Neuronal stem cell (in vitro differentiated cells): ENCODE measurements at places on chromosomes 7 and 10.

DNA sequence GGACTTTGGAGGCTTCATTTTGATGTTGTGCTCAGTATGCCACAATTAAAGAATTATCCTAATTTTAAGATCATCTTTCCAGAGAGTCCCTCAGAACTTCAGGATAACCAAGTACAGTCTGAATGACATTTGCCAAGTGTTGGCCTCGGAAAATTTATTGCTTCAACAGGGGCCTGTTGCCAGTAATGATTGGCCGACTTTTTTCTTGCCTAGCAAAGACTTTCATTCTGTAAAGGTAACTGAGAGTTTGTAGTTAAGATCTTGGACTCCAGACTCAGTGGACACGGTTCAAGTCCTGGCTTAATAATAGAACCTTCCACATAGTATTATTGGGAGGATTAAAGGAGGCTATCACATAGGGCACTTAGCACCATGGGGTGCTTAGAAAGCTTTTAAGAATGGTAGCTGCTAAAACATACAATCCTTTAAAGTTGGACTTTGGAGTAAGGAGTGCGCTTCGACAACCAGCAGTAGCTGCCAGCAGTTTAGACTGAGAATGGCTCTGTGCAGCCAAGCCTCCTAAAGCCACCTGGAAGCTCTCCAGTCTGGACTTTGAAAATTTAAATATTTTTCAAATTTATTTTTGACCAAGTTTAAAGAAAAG is 90.0 kb downstream of the PLCE1 start:
- H3K27me3 ChIP-seq: no peaks in the 10 kb centered on the region
- H3K4me1 ChIP-seq: no peaks in the 10 kb centered on the region
- H3K27ac ChIP-seq: no peak overlapping the region
- no peak overlapping the region for H3K4me3 ChIP-seq
- no peaks in the 10 kb centered on the region for H3K36me3 ChIP-seq

DNA sequence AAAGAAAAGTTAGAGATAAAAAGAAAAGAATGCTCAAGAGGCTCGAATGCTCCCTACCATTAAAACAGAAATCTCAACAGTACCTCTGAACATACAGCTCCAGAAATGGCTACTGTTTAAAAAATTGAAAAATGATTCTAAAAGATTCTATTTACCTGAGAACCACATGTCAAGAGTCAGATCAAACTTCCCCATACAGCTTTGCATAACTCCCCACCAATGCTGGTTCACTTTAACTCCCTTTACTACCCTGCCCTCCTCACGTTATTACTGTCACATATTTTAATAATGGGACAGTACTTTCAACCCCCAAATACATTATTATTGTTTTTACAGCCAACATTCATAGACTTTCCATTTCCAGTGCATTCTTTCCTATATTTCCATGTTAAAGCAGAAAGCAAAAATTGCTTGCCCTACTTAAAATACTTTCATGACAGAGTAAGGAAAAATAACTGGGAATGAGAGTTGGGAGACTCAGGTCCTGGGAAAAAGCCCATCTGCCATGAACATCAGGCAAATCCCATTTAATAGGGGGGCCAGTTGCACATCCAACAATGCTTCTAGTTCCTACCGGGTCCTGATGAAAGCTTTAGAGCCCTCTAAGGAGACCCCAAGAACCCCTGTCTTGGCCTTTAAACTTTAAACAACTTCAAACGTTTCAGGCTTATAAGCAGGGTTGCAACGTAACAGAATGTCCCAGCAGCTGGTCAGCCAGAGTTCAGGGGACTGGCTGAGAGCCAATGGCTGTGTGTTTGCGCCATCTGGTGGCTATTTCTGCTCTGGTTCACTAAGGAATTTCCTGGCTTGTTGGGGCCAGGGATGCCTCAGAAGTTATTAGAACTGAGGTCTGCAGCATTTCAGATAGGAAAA is 247.4 kb downstream of the ELMO1 start:
- DNase-seq: peak; percentile 70
- H3K36me3 ChIP-seq: no peaks in the 10 kb centered on the region
- no peaks in the 10 kb centered on the region for H3K27me3 ChIP-seq
- no peak overlapping the region for H3K27ac ChIP-seq
- peaks cover 3% of the 10 kb centered on the region for H3K4me1 ChIP-seq
- no peak overlapping the region for H3K4me3 ChIP-seq

- peaks cover 10% of the 10 kb centered on the region for H3K36me3 ChIP-seq
- H3K27me3 ChIP-seq: no peaks in the 10 kb centered on the region
- no peak overlapping the region for H3K27ac ChIP-seq
- no peak for DNase-seq
Observed at GRCh38 chr10:42836771-42837468, 54.3 kb downstream of the BMS1 start.

DNA sequence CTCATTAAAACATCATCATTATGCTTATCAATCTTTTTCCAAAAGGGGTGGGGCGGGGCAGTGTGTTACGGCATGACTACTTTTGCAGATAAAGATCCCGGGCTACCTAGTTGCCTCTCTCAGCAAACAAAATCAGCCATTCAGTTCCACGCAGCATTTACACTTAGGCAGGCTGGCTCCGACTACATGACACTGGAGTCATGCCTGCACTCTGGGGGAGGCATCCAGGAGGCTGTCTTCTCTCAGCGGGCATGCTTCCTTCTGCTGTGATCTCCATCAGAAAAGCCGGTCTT is 193.9 kb upstream of the TCF7L2 start:
- H3K4me3 ChIP-seq: no peak overlapping the region
- H3K27ac ChIP-seq: no peak overlapping the region
- no peaks in the 10 kb centered on the region for H3K36me3 ChIP-seq
- H3K4me1 ChIP-seq: peaks cover 24% of the 10 kb centered on the region
- H3K27me3 ChIP-seq: no peaks in the 10 kb centered on the region
- DNase-seq: no peak

DNA sequence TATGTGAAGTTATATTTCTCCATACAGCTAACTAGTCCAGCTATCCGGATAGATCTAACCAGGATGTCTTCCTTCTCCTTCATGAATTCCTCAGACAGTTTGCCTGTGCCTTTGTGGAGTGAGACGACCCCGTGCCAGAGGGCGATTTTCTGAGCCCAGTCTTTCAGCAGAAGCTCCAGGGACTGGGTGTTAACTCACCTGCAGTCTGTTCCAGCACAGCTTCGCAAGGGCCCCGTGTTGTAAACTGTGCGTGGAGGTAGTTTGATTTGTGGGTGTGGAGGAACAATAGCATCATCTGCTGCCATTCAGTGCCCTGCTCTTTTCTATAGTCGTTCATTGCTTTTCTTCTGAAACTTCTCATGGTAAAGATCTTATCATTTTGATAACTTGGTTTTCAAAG is 103.8 kb downstream of the INPP5A start:
- no peak for DNase-seq
- no peak overlapping the region for H3K4me3 ChIP-seq
- peaks cover 1% of the 10 kb centered on the region for H3K4me1 ChIP-seq
- no peaks in the 10 kb centered on the region for H3K27me3 ChIP-seq
- H3K36me3 ChIP-seq: no peaks in the 10 kb centered on the region
- H3K27ac ChIP-seq: no peak overlapping the region

- H3K4me1 ChIP-seq: peaks cover 16% of the 10 kb centered on the region
- no peak overlapping the region for H3K27ac ChIP-seq
- H3K27me3 ChIP-seq: peaks cover 2% of the 10 kb centered on the region
- H3K36me3 ChIP-seq: no peaks in the 10 kb centered on the region
- no peak overlapping the region for H3K4me3 ChIP-seq
Observed at GRCh38 chr10:78462176-78462575, 428.5 kb downstream of the RPS24 start.

DNA sequence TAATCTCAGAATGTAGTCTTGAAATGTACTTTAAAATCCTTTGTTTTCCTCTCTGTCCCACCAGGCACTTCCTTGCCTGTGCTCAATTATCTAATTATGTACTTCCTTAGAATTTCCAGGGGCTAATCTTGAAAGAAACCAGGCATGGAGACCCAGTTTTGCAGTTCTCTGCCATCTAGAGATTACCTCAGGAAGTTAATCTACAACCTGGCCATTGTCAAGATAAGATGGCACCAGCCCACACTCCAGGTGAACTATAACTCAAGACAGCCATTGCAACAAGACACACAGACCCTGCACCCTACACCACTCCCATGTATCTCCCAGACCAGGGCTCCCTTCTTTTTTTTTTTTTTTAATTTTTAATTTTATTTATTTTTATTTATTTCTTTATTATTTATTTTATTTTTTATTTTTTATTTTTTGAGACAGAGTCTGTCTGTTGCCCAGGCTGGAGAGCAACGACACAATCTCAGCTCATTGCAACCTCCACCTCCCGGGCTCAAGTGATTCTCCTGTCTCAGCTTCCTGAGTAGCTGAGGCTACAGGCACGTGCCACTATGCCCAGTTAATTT is 85.9 kb upstream of the TRIM24 start:
- no peak for DNase-seq
- H3K4me1 ChIP-seq: no peaks in the 10 kb centered on the region
- H3K36me3 ChIP-seq: no peaks in the 10 kb centered on the region

DNA sequence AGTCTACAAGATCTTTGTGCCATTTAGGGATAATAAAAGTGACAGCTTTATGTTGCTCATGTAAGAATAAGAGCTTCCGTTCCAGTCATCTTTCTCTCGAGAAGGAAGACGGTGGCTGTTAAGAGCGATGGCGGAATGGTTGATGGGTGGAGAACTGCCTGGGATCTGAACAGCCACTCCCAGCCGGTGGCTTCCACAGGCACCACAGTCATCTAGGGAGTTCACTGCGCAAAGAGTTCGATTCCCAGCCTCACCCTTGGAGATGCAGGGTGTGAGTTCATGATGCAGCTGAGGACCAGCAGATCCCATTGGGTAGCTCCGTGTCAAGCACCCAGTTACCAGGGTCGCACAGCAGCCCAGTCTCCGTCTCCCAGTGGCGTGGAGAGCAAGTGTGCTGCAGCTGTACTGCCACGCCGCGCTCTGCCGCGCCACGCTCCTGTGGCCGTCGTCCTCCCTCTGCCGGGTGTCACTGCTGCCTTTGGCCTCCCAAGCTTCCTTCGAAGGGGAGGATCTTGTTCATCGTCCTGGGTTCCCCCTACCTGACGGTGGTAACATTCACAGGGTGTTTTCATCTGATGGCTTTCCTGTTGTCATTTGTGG is 7.8 kb downstream of the SUN1 start:
- no peak for DNase-seq
- H3K4me1 ChIP-seq: no peaks in the 10 kb centered on the region
- no peak overlapping the region for H3K4me3 ChIP-seq
- peaks cover 30% of the 10 kb centered on the region for H3K36me3 ChIP-seq

DNA sequence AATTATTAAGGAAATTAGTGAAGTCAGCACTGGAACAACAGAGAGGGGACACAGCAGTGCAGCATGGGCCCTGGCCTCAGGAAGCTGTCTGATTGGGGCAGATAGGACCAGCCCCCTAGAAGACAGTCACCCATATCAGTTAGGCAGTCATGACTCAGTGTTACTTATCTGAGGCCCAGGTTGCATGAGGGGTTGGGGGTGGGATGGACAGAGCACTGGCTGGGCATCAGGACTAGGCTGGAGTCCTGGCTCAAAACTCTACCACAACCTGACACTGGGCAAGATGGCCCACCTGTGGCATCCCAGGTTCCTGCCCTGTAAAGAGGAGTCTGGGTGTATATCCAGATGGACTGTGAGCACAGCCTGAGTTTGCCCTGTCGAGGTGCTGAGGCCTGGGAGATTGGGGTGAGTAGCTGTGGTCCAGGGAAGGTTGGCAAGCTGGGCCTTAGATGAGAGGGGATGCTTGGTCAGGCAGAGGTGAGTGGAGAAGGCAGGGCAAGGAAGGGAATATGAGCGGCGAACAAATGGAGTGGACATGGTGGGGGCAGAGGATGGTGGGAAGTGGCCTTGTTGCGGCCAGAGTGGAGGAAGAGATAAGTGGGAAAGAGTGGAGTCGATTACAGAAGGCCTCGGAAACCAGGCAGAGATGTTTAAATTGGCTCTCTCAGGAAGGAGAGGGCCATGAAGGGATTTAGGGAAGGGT is 37.5 kb downstream of the HK1 start:
- DNase-seq: no peak
- no peak overlapping the region for H3K4me3 ChIP-seq
- peaks cover 46% of the 10 kb centered on the region for H3K27me3 ChIP-seq
- no peaks in the 10 kb centered on the region for H3K36me3 ChIP-seq

DNA sequence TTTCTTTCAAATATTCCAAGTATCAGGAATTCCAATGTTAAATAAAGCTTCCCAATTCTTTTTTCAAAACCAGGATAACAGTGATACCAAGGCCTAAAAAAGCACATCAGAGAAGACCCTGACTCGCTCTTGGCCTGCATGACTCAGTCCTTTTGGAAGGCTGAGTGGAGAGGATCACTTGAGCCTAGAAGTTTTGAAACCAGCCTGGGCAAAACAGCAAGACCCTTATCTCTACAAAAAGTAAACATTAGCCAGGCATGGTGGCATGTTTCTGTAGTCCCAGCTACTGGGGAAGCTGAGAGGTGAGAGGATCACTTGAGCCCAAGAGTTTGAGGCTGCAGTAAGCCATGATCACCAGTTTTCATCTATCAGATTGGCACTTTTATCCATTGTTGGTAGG is 18.7 kb downstream of the NFE2L3 start:
- H3K27me3 ChIP-seq: no peaks in the 10 kb centered on the region
- H3K4me1 ChIP-seq: no peaks in the 10 kb centered on the region
- DNase-seq: no peak
- no peak overlapping the region for H3K27ac ChIP-seq

DNA sequence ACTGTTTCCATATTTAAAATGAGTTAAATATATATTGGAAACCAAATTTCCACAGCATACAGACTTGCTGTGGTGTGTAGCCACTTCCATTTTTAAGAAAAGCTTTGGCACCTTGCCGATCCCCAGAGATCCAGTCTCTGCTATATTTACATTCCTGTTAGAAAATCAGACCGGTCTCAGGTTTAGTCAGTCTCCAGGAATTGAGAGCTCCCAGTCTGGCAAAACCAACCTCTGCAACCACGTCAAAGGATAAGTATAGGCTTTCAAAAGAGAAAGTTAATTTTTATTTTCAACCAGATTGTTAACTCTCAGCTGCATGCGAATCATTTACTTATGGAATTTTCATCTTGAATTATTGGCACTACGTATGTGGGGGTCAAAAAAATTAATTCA is 28.2 kb downstream of the PUS7 start:
- no peaks in the 10 kb centered on the region for H3K27me3 ChIP-seq
- no peaks in the 10 kb centered on the region for H3K4me1 ChIP-seq
- H3K4me3 ChIP-seq: no peak overlapping the region
- H3K36me3 ChIP-seq: peaks cover 54% of the 10 kb centered on the region
- no peak for DNase-seq

- no peak overlapping the region for H3K4me3 ChIP-seq
- no peaks in the 10 kb centered on the region for H3K4me1 ChIP-seq
- no peaks in the 10 kb centered on the region for H3K36me3 ChIP-seq
- H3K27ac ChIP-seq: no peak overlapping the region
- no peak for DNase-seq
Observed at GRCh38 chr10:15385552-15386455, 14.7 kb upstream of the FAM171A1 start.

GRCh38 chr10:53123311-53123710 is 350.7 kb upstream of the MBL2 start:
- H3K27ac ChIP-seq: no peak overlapping the region
- no peaks in the 10 kb centered on the region for H3K4me1 ChIP-seq
- no peaks in the 10 kb centered on the region for H3K36me3 ChIP-seq
- no peak for DNase-seq
- H3K4me3 ChIP-seq: no peak overlapping the region
- no peaks in the 10 kb centered on the region for H3K27me3 ChIP-seq
